ENCODE measurements at places on chromosomes 2 and 18.

DNA sequence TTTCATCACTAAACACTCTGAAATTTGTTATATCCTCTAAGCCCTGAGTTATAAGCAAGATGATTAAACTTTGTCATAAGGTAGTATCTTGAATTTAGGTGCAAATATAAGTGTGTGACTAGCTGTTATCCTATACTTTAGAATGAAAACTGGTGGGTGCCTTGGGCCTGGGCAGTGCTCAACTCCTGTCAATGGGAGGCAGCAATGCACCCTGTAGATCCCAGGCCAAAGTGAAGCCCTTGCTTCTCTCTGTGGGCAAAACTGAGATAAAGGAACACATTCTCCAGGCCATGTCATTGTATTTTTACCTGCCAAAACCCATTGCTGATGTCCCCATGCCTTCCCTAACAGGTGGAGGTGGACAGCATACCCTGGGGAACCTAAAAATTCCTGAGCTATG, 525.2 kb downstream of the TNS1 start:
- no peak for DNase-seq

- no peak for DNase-seq
Observed at GRCh38 chr2:79980816-79981215, 323.7 kb downstream of the LRRTM1 start.

DNA sequence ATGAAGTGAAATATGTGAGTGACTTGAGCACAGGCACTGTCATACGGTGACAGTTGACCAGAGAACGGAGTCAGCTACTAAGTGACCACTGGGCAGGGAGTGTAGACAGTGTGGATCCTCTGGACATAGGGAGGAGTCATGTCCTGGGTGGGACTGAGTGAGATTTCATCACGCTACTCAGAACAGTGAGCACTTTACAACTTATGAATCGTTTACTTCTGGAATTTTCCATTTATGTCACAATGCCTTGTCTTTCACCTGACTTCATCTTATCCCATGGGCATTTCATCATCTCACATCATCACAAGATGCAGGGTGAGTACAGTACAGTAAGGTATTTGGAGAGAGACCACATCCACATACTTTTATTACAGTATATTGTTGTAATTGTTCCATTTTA, 29.0 kb downstream of the PTPRM start:
- DNase-seq = no peak

GRCh38 chr18:72128649-72129048, 415.5 kb downstream of the CBLN2 start:
- no peak for DNase-seq

- DNase-seq = no peak
Observed at GRCh38 chr2:17652681-17653394, 100.8 kb downstream of the SMC6 start.

GRCh38 chr2:130864830-130865800, 28.4 kb downstream of the ARHGEF4 start:
- DNase-seq = no peak

- DNase-seq = no peak
Observed at GRCh38 chr2:54271843-54272627, 16.0 kb upstream of the TSPYL6 start.

DNA sequence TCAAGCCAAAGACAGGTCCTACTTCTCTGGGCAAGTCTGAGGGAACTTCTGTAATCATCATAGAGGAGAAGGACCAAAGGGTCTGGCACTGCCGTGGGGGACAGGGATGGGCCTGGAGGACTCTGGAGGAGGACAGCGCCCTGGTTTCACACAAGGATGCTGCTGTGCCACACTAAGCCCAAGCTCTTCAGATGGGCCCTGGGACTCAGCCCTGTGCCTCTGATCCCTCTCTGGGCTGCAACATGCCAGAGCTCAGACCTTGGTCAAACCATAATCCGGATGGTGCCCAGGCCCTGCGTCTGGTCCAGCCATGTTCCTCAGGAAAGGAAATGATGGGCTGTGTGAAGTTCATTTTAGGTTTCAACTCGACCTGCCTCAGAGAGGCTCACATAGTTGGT, 222.0 kb upstream of the COPS8 start:
- no peak for DNase-seq

GRCh38 chr2:163715199-163715598, 20.6 kb downstream of the FIGN start:
- DNase-seq = no peak

GRCh38 chr2:15122915-15123314, 438.2 kb downstream of the NBAS start:
- no peak for DNase-seq

- DNase-seq = no peak
Observed at GRCh38 chr2:102387763-102388546, 32.4 kb downstream of the IL18R1 start.

DNA sequence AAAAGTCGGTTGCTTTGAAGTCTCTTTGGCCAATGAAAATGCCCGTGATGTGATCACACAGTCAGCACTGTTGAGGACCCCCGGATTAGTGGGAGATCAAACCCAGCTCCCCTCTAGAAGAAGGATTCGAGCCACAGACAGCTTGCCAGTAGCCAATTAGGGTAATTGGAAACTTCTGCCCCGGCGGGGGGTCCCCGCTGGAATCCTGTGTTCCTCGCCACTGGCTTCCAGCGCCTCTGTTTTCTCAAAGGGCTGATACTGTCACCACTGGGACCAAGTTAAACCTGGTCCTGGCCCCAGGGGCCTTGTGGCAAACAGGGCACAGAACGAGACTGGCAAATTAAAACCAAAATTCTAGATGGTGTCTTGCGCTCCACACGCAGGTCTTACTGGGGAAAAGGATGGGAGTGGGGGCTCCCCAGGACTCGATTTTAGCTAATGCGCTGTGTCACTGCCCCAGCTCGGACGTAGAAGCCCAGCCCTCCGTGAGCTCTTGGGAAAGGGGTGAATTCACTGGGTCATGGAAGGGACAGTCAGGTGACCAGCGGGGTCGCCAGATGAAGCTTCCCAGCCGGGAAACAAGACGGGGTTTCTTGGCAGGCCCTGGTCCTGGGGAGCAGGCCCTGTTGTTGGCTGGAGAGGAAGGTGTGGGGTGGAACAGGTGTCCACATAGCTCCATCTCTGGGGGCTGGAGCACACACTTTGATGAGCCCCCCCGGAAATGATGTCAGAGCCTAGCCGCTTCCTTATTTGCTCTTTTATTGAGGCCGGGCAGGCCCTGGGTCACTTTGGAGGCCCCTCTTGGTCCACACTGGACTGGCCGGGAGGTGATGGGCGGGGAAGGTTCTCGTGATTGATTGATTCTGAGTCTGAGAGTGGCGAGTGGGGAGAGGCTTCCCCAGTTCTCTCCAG, 90.2 kb downstream of the SMAD7 start:
- DNase-seq = no peak

GRCh38 chr2:51528156-51528555, 496.2 kb upstream of the NRXN1 start:
- DNase-seq = no peak

DNA sequence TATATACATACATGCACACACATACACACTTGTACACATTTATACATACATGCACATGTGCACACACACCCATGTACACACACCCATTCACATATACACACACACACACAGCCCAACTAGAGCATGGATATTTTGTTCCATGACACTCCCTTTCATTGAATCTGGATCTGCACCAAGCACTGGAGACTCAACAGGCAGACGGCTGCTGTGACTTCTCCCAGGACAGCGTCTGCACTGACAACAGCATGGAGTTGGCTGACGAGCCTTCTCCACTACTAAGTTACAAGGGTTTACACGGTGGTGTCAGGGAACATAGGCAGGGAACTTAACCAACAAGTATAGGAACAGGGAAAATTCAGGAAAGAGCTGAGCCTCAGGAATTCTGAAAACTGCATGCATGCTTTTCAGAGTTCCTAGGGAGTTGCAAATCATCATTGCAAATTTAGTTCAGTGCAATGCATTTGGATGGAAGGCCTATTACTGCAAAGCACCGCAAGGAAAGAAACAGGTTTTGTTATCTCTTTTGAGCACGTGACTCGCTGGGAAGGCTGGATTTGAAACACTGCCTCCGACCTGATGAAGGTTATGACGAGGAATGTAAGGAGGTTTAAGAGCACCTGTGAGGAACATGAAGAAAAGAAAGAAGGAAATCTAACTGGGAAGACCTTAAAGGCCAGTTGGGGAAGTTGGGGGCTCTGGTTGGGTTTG, 35.9 kb downstream of the TMEM18 start:
- no peak for DNase-seq

- DNase-seq = no peak
Observed at GRCh38 chr2:196291426-196291825, 120.0 kb upstream of the STK17B start.

DNA sequence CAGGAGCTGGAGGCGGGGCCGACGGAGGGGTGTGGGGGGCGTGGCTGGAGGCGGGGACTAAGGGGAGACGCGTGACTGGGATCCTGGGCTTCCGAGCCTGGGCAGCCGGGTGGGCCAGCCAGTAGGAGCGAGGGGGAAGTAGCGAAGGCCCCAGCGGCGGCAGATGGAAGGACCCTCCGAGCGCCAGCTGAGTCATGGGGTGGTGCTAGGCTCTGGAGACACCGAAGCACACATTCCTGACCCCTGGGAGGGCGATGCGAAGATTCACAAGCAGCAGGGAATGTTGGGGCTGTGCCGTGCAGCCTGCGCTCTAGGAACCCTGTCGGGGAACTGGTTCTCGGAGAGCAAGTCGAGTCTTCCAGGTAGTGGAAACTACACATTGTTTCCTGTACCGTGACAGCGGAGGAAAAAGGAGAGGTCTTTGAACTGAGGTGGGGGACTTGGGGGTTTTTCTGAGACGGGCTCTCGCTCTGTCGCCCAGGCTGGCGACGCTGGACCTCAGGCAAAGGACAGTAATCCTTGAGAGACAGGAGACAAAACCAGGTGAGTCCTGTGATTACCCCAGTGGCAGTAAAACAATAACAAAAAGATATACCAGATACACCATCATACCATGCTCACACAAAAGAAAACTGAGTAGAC, 650 bp upstream of the AFG3L2 start:
- no peak for DNase-seq

DNA sequence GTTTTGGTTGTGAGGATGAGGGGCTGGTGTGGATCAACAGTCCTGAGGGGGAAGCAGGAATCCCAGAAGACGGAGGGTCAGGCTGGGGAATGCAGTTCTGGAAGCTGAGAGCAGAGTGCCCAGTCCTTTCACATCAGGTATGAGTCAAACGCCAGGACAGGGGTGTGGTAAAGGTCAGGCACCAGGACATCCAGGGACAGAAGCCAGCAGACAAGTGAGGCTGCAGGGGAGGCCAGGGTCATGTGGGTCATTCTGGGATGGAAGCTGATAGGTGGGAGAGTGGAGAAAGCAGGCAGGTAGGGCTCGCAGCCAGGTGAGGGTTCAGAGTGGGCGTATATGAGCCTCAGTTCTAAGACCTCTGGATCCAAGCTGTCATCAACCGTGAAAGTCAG, 12.8 kb upstream of the GNLY start:
- DNase-seq = no peak

GRCh38 chr2:7358865-7359447, 441.7 kb downstream of the RNF144A start:
- DNase-seq = no peak

DNA sequence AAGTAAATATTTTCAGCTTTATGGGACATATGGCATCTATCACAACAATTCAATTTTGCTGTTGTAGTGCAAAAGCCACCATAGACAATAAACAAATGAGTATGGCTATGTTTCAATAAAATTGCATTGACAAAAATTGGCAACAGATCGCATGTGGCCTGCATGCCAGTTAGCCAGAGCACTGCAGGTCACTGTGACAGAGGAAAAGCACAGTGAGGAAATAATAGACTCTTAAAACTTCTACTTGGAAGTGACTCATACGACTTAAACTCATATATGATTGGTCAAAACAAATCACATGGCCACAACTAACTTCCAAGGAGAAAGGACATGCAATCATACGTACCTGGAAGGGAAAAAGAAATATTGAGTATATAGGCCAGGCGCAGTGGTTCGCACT, 44.4 kb downstream of the EXOC6B start:
- DNase-seq = no peak

- DNase-seq = no peak
Observed at GRCh38 chr2:7845332-7845731, 836.5 kb upstream of the ID2 start.

DNA sequence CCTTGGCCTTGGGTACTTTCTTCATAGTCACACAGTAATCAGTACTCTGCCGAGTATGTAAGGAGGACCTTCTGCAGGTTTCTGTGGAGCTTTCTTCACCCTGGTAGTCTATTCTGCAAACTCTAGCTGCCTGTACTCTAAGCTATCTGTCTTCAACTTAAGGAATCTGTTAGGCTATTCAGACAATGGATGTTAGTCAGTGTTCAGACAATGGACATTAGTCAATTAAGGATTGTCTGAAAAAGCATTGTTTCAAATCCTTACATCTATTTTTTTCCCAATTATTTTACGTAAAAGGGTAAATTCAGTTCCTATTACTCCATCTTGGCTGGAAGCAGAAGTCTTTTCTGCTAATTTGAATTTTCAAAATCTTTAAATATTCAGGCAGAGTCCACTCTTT, 75.7 kb downstream of the WDR7 start:
- no peak for DNase-seq

GRCh38 chr2:195021711-195022507, 635.1 kb upstream of the SLC39A10 start:
- no peak for DNase-seq

- DNase-seq = no peak
Observed at GRCh38 chr2:234705108-234705507, 208.2 kb upstream of the ARL4C start.

DNA sequence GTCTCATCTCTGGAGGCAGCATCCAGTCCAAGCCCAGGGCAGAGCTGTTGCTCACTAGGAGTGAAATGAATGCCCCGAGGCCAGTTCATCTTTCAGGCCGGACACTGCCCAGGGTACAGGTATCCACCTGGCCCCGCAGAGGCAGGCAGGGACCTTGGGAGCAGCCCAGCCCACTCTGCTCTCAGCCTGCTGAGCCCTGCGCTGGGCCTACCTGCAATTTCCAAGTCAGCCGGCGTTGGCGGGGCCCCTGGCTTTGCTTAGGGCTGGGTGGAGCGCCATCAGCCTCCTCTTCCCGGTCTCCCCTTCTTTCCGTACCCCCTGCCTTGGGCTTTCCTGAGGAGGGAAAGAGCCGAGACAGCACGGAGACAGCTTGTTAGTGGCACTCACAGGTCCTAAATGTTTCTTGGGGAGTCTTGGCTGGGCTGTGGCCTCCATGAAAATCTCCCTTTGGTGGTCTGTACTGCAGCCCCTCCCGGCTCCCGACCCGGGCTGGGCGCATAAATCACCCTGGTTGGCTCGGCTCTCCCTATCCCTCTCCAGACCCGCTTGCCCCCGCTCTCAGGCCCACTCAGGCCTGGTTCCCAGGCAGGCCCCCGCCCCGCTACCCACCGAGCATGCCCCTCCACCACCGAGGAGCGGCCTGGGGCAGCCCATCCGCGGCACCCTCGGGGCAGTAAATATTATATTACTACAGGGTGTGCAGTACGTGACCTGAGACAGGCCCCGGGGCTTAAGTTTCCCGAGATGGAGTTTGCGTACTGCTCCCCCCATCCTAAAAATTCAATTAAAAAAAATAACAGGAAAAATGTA, 106.7 kb downstream of the DYSF start:
- no peak for DNase-seq

Data from amygdala (tissue), 56 donors.